ENCODE measurements at places on chromosomes 2 and 18.

DNA sequence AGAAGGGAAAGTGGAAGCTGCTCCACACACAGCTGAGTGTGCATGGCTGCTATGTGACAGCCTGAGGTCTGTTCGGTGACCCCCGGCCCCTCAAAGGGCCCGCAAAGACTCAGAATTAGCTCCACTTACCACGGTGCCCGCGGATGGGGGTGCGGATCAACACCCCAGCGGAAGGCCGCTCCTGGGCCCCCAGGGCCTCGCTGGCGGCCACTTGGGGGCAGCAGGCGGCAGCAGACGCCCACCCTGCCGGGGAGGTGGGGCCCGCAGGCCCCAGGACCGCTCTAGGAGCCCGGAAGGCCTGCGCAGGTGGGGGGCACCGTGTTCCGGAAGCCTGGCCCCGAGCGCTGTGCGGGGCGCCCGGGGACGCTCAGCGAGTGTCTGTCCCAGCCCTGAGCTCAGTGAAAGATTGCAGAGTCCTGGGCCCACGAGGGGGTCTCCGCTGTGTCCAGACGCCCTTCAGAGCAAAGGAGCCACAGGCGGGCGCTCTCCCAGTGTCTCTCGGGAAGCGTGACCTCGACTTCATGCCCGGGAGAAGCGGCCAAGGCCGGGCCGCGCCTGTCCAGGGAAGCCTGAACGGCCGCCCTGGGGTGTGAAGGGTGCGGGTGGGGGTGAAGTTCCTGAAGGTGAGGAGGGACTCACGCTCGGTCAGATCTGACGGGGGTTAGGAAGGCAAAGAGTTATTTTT lies 118.7 kb downstream of the VAPA start:
- DNase-seq, result no peak

DNA sequence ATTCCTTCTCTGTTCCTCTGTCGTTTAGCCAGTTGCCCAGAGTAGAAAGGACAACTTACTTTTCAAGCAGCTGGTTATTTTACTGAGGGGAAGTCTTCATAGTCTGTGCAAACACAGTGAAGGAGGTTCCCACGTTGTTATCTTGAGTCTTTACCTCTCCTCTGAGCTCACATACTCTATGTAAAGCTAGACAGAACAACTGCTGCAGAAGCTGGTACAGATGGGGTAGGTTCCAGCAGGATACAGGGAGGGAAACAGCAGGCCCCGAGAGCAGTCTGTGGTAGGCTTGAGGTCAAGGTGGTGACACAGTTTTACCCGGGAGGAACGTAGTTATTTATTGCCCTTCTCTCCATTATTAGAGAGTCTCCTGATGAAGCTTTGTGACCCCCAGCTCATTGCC lies 93.4 kb upstream of the LDLRAD4 start:
- DNase-seq, result no peak

- DNase-seq, result no peak
Measured at GRCh38 chr2:65228263-65228750, 676 bp downstream of the ACTR2 start.

- DNase-seq, result no peak
Measured at GRCh38 chr2:88967844-88968243, 276.4 kb downstream of the RPIA start.

DNA sequence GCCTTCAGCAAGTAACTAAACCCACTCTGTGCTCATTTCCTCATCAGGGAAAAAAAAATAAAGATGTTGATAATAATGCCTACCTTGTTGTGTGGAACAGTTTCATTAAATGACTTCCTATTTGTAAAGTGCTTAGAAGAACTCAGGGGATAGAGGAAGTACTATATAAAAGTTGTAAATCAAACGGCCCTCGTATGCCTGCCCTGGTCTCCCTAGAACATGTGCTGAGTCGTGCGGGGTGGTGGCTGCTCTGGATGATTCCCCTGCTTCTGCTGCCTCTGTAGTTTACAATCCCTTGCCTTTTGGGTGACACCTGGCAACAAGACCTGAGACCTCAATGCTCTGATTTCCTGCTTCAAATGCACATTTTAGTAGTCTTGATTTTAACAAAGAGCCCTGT lies 170.0 kb downstream of the CERS6 start:
- DNase-seq, result no peak

GRCh38 chr2:188473306-188473705 lies 181.6 kb downstream of the GULP1 start:
- DNase-seq, result no peak

All from NCI-H1417 treated with DMSO at 0.1 percent for 48 hours (cell line).